Diencephalon (tissue), 1 donor: ENCODE measurements at places on chromosomes 2 and 18. TPM values are rescaled to one million over a fixed set of nuclear protein-coding genes. Genes with fewer than 3 reads are reported as not detected.

The GIGYF2 gene
- 109 TPM for total RNA-seq

The GDF7 gene
- 0.23 TPM for total RNA-seq

The SIX3 gene
- 7.4 TPM for total RNA-seq

The UGT1A10 gene
- not detected for total RNA-seq

The ABHD1 gene
- total RNA-seq, result 0.46 TPM

The RNF152 gene
- 144 TPM for total RNA-seq

The HOXD12 gene
- not detected for total RNA-seq
